Activated T-helper 9 cell treated with anti-CD3 and anti-CD28 coated beads, Interleukin-2, amount 50 U/mL, for 16 hours (primary cell): ENCODE measurements at places on chromosomes 5 and 9.

DNA sequence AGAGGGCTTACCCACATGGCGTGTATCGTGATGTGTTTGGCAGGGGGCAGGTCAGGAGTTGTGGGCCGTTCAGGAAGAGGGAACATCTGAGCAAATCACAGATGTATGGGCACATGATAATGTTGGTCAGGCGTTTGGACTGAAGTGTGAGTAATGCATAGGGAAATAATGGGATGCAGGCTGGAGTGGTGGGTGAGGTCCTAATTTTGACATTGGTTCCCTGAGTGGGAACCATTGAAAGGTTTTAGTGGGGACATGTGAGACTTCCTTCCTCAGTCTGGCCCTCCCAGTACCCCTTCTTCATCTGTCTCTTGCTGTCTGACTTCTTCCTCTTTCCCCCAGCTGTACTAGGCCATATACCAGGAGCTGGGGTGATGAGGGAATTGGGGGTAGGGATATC is 7.6 kb downstream of the OTULIN start:
- DNase-seq, result no peak

DNA sequence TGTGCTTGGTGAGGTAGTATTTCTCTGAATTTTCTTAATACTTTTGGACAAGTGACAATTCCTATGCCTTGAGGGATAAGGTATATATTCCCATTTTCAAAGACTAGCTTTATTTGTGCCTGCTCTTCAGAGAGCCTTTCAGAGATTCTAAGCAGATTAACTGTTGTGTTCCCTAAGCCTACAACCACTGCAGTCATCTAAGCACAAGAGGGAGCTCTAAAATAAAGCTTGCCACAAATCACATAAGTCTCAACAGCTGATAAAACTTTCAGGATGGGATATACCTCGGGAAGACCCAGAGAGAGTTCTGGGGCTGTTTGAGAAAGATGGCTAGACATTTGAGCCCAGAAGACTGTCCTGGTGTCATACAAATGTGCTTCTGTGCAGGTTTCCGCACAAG is 157.3 kb downstream of the CYLC2 start:
- DNase-seq, result no peak

DNA sequence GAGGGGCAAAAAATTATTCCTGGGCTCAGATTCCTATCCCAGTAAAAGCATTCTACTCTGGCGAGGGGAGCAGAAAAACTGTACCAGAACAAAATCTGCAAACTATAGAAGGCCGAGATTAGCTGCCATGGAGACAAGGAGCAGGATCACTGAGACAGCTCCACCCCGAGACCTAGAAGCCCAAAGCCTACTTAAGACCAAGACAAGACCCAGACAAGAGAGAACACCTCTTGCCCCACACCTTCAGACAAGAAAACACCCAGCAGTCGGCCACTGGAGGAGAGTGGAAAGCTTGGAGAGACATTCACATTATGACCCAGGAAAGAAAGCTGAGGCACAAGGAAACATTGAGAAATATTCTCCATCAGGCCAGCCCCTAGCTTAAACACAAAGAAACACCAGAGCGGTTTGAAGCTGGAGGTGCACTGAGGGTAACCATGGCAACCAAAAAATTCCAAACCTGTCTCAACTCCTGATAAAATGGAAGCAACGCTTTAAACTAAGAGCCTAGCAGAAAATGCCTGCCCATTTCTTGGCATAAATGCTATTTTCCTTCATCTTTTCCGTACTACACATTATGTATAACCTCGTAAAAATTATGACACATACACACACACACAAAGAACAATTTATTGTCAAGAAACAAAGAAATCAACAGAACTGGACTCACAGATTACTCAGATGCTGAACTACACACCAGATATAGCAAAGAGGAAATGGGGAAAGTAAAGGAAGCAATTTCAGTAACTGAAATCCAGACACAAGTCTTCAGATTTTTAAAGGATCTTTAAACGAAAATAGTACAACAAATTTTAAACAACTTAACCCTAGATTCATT is 53.8 kb upstream of the FTMT start:
- no peak for DNase-seq

DNA sequence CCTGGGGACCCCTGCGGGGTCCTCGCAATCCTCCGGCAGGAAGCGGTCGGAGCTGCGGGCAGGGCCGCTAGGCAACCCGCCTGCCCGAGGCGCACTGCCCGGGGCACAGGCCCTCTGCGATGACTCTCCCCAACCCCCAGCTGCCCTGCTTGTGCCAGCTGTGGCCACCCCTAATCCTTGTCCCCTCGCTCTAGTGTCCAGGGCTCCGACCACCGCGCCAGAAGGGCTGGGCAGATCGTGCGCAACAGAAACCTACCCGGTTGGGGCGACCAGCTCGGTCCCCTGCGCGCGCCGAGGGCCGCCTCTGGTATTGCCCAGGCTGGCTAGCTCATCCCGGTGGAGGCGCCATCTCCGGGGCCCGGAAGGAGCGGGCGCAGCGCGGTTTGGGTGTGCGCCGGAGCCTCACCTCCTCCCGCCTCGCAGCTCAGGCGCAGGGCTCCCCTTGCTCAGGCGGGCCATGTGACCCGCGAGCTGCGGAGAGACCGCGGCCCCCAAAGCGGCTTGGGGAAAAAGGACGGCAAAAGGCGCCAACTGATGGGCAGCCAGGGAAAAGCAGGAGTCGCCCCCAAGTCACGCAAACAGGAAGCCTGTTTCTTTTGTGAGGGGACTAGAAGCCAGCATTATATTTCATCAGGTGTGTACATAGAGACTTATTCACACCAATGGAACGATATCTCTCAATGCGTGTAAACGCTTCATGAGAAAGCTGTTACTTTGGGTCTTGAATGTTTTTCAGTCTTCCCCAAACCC is 46.8 kb upstream of the RNF20 start:
- DNase-seq, result no peak

DNA sequence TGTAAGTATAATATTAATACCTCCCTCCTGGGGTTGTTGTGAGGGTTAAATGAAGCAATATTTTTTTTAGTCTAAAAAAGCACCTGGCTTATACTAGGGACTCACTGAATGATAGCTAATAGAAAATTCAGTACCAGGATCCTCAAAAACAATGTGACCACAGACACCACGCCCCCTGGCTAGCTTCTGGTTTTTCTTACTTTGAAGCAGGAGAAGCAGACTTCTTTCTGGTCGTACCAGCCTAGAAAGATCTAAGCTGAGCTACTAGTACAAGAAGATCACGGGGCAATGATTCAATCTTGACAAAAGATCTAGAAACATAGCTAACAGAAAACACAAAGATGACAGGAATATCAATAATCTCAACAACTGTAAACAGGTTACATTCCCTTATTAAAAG is 218.5 kb upstream of the SLC30A5 start:
- DNase-seq, result no peak

DNA sequence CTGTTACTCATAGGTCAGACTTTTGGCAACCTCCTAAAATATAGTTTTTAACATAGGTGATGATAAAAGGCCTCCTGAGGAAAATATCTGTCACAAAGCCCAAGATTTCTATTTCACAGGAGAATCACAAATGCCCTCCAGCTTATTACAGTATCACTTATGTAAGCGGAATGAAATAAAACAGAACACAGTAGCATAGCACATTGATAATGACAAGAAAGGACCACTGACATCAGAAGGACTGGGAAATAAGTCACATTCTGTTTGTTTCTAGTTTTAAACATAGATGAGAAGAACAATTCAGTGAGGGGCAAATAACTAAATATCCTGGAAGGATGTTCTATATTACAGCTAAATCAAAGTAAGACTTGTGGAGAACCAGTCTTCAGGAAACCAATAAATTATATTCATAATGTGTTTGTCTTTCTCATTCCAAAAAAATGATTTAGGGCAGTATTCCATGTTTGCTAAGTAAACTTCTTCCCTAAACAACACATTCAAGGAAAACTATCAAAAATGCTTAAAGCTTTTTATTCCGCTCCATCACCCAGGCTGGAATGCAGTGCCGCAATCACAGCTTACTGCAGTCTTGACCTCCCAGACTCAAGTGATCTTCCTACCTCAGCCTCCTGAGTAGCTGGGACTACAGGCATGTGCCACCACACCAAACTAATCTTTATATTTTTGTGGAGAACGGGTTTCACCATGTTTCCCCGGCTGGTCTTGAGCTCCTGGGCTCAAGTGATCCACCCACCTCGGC is 20.8 kb upstream of the CTNNAL1 start:
- DNase-seq, result no peak

DNA sequence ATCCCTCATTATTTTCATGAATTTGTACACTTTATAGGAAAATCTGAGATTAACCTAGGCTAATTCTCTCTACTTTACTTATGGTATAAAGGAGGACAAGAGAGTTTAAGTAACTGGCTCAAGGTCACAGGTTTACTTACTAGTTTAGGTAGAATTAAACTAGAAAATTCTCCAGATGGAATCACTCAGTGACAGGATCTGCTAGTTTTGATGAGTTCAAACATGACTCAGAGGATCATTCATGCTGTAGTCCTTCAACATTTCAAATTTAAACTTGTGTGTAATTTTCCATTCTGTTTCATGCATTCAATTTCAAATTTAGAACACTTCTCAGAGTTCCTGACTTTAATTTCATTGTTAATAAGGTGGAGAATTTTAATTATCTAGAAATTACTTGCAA is 485.7 kb upstream of the TUSC1 start:
- DNase-seq, result no peak

GRCh38 chr5:177600508-177601018 is 631 bp downstream of the B4GALT7 start:
- no peak for DNase-seq

DNA sequence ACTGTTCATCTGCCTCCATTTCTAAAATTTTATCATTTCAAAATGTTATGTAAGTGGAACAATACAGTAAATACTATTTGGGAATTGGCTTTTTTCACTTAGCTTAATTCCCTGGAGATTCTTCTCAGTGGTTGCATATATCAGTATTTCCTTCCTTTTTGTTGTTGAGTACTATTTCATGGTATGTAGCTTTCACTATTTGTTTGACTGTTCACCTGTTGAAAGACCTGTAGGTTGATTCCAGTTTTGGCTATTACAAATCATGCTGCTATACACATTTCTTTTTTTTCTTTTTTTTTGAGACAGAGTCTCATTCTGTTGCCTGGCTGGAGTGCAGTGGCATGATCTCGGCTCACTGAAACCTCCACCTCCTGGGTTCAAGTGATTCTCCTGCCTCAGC is 33.0 kb upstream of the PWWP2A start:
- DNase-seq, result no peak

DNA sequence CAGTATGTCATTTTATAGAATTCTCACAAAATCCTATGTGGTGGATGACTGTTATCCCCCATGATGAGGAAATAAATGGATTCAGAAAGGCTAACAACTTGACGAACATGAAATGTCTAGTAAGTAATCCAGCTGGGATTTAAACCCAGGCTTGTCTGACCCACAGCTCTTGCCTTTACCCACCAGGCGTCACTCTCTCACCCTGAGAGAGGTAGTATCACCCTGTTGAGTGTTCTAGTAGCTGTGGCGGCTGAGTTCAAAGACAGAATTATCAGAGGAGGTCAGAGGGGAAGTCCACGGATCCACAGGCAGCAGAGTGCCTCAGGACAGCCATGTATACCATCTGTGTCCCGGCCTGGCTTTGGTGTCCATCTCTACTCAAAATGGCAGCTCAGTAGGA is 113.8 kb downstream of the ZNF462 start:
- DNase-seq, result no peak

GRCh38 chr5:50867140-50867539 is 200.7 kb downstream of the PARP8 start:
- DNase-seq, result no peak

- no peak for DNase-seq
These were observed 23.9 kb downstream of the PBX3 start for GRCh38 chr9:125771037-125771436.

DNA sequence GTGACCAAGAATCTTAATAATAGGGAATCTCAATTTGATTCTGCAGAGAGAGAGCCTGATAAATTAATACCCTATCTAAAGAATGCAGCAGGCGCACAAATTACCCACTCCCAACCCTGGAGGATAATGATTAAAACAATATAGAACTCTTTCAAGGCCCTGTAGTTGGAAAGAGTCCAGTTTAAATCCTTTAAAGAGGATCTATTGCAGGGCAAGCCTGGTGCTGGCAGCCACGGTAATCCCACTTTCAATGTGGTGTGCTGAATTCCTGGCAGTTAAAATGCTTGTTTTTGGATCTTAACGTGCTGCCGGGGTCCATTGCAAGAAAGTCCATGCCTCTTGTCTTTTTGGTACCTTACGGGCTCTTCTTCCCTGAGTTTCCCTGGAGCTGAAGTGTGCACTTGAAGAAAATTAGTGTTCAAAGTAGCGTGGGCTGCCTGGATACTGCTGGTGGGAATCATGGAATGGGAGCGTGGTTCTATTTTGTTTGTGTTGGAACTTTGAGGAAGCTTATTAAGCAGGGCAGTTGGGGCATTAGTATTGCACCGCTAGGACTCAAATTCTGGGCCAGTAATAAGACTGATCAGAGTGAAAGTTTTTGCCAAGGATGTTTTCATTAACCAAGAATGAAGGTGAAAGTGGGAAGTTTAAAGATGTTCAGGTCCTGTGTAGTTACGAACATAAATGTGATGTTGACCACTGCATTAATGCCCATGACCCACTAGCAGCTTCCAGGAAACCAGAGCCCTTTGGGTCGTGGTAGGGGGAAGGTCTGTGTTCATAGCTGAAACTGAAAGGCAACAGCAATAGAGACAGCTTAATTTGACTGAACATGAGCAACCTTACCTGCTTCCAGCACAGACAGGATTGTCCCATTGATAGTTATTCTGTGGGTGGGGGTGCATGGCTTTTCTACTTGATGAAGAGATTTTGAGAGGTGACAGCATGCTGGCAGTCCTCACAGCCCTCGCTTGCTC is 20.8 kb downstream of the MARCHF6 start:
- no peak for DNase-seq

GRCh38 chr5:124996023-124996763 is 249.8 kb upstream of the ZNF608 start:
- DNase-seq, result no peak

GRCh38 chr5:149519601-149520000 is 31.6 kb downstream of the CSNK1A1 start:
- DNase-seq, result no peak

- DNase-seq, result no peak
These were observed 217.2 kb downstream of the MEF2C start for GRCh38 chr5:88665750-88666215.

GRCh38 chr9:83334320-83334719 is 203.9 kb downstream of the FRMD3 start:
- peak; percentile 43 for DNase-seq

DNA sequence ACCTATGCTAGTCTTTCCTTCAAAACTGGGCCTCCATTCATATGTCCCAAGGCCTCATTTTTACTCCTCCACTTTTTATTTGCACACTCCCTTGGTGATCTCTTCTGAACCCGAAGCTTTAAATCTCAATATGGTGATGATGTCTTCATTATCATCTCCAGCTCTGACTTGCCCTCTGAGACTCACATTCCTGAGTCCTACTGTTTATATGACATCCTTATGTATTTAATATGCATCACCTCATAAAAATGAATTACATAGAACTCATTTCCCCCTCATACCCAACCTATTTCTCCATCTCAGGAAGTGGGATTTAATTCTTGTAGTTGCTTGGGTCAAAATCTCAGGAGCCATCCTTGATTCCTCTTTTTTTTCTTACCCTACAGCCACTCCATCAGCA is 473.0 kb downstream of the EBF1 start:
- no peak for DNase-seq

- no peak for DNase-seq
These were observed 176.2 kb downstream of the GABBR2 start for GRCh38 chr9:98532574-98532973.

- DNase-seq, result no peak
These were observed 579.5 kb downstream of the CAAP1 start for GRCh38 chr9:26313108-26313507.
